Anterior cingulate cortex (tissue), 58 donors: ENCODE measurements at places on chromosomes 12 and 14.

DNA sequence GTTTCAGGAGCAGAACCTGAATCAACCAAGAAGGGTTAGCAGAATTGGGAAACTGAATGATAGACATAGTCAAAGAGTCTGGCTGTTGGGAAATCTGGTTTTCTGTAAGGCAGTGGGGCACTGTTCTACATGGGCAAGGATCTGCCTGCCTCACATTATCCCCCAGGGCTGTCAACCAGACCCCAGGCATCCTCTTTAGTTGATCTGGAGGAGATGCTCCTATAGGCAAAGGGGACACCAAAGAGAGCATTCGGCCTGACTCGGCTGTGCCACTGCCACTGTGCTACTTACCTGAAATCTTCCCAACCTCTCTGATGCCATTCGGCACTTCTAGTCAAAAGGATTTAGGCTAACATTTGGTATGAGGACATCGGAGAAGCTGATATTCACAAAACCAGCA lies 4.1 kb downstream of the ISCU start:
- DNase-seq: no peak

- DNase-seq: no peak
Measured at GRCh38 chr12:24840046-24840800, 108.7 kb downstream of the BCAT1 start.

DNA sequence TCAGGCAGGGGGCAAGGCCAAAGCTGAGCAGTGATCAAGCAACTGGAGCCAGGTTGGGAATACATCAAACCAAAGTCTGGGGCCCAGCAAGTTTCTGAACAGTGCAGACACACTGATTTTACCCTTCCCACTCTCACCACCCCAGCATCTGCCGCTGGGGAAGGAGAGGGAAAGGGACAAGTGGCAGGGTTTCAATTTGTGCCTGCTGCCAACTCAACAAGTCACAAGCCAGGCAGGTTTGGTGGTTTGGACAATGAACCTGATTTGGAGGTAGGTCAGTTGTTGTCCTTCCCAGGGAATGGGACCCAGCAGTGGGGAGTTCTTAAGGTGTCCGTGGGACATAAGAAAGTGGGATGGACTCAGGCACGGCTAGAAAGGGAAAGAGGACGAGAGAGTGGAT lies 151.9 kb upstream of the NOS1 start:
- no peak for DNase-seq

DNA sequence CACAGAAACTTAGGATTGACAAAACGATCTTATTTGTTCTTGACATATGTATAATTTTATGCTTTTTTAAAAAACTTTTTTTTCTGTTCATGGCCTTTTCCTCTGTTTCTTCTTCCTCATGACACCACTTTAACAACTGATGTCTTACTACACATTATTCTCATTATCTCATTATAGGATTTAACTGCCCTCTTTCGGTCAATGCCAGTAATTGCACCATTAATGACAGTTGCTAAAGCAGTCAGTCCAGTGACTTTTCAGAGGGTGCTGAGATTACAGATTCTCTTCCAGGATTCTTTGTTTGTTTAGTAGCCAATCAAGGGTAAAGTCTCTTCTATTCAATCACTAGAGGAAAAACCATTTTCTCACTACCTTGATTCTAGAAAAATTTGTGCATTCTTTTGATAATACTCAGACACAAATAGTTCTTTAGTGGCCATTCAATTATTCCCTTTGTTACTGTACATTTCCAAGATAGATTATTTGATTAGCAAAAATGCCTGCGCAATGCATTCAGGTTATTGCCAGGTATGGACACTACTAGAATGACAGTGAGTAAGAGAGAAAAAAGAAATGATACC lies 50.1 kb downstream of the KLRG1 start:
- DNase-seq: no peak

DNA sequence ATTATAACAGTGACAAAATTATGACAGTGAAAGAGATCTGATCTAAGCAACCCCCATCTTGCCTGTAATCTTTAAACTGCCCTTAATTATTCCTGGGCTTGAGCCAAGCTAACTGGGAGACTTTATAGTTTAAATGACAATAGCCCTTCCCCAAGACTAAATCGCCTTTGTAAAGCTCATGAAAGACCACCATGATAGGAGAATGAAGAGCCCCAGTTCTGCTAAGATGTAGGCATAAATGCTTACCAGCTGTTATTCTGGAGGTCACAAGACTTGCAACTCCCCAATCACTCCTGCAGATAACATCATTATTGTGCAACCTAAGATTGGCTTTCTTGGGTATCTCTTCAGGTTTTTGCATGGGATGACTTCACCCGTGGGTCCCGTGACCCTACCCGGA lies 599.7 kb downstream of the KCNH5 start:
- no peak for DNase-seq

GRCh38 chr14:80924365-80925103 lies 17.0 kb downstream of the CEP128 start:
- DNase-seq: no peak

- no peak for DNase-seq
Measured at GRCh38 chr12:24034160-24034559, 84.7 kb upstream of the SOX5 start.

DNA sequence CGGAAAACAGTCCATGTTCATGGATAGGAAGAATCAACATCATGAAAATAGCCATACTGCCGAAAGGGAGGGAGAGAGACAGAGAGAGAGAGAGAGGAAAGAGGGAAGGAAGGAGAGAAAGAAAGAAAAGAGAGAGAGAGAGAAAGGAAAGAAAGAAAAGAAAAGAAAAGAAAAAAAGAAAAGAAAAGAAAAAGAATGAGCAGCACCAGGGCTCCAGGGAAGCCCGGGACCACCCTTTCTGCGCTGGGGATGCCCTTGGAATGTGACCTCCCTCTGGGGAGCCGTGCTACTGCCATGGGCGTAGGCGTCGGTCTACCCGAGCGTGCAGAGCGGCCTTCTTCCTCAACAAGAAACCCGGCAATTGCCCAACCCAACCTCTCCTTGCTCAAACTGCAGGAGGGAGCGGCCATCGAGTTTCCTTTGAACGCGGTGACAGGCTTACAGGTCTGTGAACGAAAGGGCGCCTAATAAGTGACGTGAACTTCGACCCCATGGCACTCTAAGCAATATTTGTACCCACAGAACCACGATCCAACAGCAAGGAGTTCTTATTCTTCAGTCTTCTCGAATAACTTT lies 16.9 kb downstream of the OR6S1 start:
- DNase-seq: no peak

- DNase-seq: no peak
Measured at GRCh38 chr14:78576437-78577166, 406.4 kb downstream of the NRXN3 start.

DNA sequence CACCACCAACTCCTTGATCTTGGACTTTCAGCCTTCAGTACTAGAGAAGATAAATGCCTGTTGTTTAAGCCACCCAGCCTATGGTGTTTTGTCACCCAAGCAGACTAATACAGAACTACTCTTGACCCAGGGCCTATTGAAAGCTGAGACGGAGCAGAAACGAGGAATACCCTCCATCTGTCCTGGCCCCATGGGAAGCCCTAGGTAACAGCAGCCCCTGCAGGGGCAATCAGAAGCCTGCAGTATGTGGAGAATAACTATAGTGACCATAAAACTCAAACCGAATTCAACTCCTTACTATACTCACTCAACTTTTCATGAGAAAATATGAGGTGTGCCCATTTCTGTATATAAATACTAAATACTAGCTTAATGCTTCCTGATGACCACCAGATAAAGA lies 307.4 kb downstream of the NUAK1 start:
- DNase-seq: no peak

GRCh38 chr14:60195179-60195810 lies 30.1 kb upstream of the DHRS7 start:
- no peak for DNase-seq

- no peak for DNase-seq
Measured at GRCh38 chr12:121748571-121749265, 36.2 kb downstream of the TMEM120B start.

DNA sequence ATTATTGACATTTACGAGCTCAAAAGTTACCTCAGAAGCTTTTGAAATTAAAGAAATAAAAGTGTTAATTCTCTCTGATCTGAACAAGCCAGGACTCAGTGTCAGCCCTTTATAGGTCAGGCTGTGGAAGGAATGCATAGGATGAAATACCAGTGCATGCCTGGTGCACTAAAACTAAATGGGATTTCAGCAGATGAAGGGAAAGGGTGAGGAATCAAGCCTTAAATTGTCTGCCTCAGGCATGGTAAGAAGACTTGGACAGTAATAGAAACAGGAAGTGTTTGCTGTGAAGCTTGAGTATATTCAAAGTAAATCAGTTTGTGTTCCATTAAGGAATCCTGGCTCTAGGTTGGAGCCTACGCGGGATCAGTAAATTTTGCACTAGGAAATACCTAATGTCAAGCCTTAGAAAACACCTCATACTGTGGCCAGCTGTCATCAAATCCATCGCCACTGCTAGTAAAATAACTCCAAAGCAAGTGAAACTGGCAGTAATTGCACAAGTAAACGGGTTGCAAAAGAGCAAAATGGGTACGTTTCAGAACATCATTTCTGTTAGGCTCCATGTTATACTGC lies 76.3 kb downstream of the PDE3A start:
- DNase-seq: no peak

GRCh38 chr14:95409477-95410272 lies 90.0 kb upstream of the CLMN start:
- DNase-seq: peak; percentile 22

DNA sequence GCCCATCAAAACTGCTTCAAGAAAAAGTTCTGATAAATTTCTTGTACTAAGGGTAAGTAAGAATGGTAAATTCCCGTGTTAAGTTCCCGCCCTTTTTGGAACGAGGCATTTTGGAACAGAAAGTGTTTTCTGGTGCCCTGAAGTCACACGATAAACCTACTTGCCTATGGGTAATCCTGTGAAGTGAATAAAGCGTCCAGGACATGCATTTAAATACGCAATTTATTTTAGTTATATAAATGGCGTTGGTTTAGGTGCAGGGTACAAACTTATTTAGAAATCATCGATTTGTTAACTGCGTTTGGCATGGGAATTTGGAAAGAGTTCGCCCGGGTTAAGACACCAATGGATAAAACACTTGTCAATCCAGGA lies 715 bp upstream of the RAP1B start:
- no peak for DNase-seq
